ENCODE measurements at places on chromosomes 5 and 9. TPM values are rescaled to one million over a fixed set of nuclear protein-coding genes. Genes with fewer than 3 reads are reported as not detected.

The BAAT gene
- 275 TPM for polyA plus RNA-seq

GRCh38 chr5:132785365-132785764 lies 8.3 kb upstream of the SEPTIN8 start:
- no peak for DNase-seq

DNA sequence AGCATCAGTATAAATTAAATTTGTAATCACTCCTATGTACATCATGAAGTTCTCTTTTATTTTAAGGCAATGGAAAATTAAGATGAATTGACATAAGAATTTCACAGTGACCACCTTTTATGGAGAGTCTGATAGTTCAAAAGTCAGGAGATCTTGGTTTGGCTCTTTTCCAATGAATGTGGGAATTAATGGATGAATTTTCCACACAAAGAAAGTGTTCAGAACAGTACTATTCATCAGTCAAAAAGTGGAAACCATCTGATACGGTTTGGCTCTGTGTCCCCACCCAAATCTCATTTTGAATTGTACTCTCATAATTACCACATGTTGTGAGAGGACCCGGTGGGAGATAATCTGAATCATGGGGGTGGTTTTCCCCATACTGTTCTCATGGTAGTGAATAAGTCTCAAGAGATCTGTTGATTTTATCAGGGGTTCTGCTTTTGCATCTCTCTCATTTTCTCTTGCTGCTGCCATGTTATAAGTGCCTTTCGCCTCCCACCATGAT lies 24.5 kb downstream of the CCDC125 start:
- no peak for DNase-seq

GRCh38 chr9:128823903-128824406 lies 5.6 kb downstream of the SPOUT1 start:
- DNase-seq = no peak

DNA sequence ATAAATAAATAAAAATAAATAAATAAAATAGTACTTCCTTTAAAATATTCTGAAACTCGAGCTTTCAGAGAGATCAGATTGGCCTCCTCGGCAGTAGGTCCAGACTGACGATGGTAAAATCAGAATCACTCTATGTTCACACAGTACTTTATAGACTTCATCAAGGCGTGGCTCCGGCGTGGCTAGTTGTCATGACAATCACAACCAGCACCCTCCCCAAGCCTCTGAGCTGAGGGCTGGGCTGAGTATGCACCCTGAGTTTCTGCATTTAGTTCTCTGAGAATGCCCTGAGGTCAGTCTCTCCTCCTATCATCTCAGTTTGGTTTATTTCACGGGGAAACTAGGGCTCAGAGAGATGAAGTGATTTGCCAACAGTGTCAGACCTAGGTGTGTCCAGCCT lies 43.3 kb upstream of the BARHL1 start:
- no peak for DNase-seq

- DNase-seq = no peak
Observed at GRCh38 chr9:75909776-75910175, 19.3 kb downstream of the PCSK5 start.
